Dorsolateral prefrontal cortex (tissue), 122 donors: ENCODE measurements at places on chromosomes 1 and 21. TPM values are rescaled to one million over a fixed set of nuclear protein-coding genes. Genes with fewer than 3 reads are reported as not detected.

Gene PTPN7
- 0.84 TPM for total RNA-seq

DNA sequence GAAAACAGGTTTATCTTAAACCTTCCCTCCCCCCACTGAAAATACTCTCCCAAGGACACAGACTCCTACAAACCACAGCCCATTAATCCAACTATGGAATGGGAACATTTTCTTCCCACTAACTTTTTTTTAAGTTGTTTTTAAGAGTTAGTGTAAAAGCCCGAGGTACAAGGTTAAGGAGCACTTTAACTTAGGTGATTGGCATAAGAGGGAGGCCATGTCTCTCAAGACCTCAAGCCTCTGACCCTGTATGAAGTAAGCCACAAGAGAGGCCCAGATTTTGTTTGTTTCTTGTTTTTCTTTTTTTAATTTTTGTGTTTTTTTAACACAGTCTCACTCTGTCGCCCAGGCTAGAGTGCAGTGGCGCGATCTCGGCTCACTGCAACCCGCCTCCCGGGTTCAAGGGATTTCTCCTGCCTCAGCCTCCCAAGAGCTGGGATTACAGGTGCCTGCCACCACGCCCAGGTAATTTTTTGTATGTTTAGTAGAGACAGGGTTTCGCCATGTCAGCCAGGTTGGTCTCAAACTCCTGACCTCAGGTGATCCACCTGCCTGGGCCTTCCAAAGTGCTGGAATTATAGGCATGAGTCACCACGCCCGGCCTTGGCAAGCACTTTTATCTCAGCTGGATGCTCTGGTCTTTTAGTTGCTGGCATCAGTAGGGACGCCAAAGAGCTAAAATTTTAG lies 14.4 kb downstream of the ARMH1 start:
- no peak for DNase-seq

DNA sequence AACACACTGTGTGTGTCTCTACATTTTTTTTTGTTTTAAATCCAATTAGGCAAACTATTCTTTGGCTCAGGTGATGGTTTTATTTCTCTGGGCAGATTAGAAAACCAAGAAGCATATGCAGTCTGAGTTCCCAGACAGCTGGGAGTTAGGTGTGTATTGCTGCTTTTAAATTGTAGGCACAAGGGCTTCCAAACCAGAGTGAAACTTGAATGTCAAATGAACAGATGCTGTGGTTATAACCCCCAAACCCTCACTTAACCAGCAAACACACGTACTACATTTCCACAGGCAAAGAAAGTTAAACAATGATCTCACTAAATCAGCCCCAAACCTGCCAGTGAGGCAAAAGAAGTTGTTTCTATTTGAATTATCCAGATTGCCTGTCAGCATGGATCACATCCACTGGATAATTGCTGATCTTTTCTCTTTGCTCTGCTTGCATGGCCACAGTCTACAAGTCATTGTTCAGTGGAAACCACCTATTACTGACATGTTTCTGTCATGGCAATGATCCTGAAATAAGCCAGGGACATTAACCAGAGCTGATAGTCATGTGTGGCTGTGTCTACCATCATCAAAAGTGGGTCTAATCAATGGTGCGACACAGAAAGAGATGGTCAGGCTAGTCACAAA lies 576.5 kb upstream of the PLXNA2 start:
- DNase-seq, result no peak

GRCh38 chr1:24640288-24640687 lies 2.8 kb upstream of the SRRM1 start:
- DNase-seq, result no peak

- no peak for DNase-seq
Measured at GRCh38 chr21:43298546-43299440, 128.1 kb downstream of the SIK1 start.

- no peak for DNase-seq
Measured at GRCh38 chr1:188386161-188386560, 1557.4 kb downstream of the PLA2G4A start.

DNA sequence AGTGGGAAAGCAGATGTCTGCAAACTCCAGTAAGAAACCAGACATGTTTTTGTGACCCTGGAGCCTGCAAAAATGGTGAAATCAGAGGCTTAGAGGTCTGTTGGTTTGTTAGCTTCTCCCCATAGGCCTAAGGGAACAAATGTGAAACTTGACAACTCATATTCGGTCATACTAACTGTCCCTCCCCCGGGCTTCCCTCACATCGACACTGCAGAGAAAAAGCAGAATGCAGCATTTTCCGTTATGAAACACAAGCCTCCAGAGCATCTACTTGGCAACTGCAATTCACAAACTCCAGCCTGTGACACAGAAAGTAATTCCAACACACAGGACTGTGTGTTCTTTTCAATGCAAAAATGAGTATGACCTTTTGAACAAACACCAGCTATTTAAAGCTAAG lies 3.7 kb downstream of the KCNA2 start:
- no peak for DNase-seq

DNA sequence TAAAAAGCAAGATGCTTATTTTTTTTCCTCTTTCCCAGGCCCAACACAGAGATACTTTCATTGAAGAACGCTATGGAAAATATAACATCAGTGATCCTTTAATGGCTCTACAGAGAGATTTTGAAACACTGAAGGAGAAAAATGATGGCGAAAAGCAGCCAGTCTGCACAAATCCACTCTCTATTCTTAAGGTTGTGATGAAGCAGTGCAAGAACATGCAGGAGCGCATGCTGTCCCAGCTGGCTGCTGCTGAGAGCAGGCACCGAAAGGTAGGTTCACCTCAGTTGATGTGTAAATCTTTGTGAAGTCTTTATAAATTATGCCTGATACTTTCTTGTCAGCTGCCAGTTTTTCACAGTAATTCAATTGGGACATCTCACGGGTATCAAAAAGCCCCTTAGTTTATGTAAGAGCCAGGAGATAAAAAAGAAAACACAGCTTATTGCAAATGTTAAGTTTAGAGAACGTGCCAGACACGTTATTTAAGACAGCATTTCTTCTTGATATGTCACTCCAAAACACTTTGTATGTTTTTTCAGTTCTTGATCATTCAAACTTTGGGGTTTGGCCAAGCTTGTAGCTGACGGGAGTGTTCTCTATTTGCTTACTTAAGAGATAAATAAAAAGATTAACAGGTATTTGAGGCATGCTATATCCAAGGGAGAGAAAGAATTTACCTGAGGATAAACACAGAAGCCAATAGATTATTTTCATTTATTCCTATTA lies 53.1 kb downstream of the CTTNBP2NL start:
- no peak for DNase-seq

DNA sequence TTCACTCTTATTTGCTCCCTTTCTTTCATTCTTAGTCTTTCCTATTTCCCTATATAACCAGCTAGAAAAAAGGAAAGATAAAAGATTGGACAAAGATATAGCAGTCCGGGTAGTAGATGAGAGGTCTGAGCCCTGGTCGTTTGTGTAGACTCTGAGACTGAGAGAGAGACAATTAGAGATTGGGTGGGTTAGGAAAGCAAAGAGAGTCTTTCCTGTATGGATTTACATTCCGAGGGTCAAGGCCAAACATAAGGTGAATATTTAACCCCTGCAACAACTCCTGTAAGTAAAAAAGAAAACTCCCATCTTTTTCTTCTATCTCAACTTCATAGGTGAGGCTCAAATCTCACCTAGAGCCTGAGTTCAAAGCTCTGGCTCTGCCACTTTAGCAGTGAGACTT lies 218.0 kb upstream of the FGGY start:
- DNase-seq, result no peak

- DNase-seq, result no peak
Measured at GRCh38 chr1:9195651-9196050, 38.9 kb upstream of the H6PD start.

Gene LRRIQ3
- total RNA-seq, result 0.88 TPM

Gene OVAAL
- total RNA-seq, result not detected

GRCh38 chr1:206930210-206930798 lies 8.6 kb upstream of the FCMR start:
- no peak for DNase-seq

Gene CCSAP
- 65.1 TPM for total RNA-seq

DNA sequence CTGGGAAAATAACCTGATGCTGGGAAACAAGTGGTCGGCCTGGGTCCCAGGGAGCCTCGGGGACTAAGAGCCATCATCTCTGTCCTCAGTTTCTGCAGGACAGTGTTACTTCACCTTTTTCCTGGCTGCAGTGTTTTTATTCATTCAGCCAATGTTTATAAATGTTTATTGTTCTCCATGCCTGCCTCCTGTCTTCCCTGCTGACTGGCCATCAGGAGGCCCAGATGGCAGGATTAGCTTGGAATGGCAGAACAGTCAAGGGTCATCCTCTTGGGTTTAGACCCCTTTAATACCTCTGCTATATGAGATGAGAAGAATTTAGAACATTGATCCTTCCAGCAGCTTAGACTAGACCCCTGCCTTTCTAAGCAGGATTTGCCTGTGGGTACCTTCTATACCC lies 13.3 kb downstream of the MAPKAPK2 start:
- no peak for DNase-seq

GRCh38 chr1:108119500-108119899 lies 80.6 kb downstream of the SLC25A24 start:
- no peak for DNase-seq

Gene MRPS21
- 97.3 TPM for total RNA-seq

Gene IL19
- not detected for total RNA-seq
